ENCODE measurements at places on chromosomes 4 and X.

DNA sequence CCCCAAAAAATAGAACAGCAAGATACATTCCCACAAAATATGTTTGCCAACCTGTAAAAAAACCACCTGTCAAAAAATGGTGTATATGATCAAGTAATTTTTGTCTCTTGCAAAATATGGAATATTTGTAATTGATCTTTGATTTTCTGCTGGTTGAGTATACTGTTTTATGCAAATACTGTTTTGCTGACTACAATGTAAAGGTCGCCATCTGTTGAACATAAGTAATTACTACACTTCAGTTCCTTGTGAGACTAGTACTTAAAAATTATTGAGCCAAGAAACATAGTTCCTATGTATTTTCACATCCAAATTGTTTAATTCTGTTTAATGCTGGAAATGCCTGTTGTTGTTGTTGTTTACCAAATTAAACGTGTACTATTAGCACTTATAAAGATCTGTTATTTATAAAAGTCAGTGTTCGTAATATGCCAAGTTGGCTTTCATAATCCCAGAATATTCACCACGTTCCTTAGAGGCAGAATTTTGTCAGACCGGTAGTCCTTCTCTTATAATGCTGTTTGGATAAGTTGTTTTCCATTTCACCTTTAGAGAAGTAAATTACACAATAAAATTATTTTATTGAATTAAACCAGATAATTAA is 144.2 kb downstream of the PDLIM5 start:
- no peak for DNase-seq

DNA sequence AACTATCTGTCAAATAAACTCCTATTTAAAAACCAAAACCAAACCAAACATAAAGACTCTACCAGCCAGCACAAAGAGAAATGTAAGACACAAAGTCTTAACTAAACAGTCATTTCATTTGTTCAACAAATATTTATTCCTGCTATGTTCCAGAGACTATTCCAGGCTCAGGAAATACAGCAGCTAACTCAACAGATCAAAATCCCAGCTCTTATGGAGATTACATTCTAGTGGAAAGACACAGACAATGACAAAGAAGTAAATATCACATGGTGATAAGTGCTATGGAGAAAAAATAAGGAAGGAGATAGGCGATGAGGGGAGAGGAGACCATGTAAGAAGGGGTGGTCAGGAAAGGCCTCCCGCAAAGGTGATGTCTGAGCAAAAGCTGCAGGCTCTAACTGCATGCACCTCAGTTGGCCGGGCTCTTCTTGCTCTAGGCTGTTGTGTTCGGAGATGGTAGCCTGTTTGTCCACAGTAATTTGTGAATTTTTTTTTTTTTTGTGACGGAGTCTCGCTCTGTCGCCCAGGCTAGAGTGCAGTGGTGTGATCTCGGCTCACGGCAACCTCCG is 15.1 kb downstream of the PPEF1 start:
- DNase-seq = no peak

GRCh38 chr4:42720533-42720932 is 63.6 kb upstream of the ATP8A1 start:
- no peak for DNase-seq

GRCh38 chrX:76918033-76918432 is 490.5 kb downstream of the MAGEE1 start:
- DNase-seq = no peak

GRCh38 chrX:44844204-44844603 is 383 bp downstream of the DUSP21 start:
- DNase-seq = no peak

- no peak for DNase-seq
Measured at GRCh38 chr4:182063651-182064050, 179.6 kb upstream of the TENM3 start.

- no peak for DNase-seq
Measured at GRCh38 chr4:170008801-170009200, 17.4 kb downstream of the MFAP3L start.

GRCh38 chrX:26613956-26614355 is 398.0 kb downstream of the MAGEB5 start:
- no peak for DNase-seq

DNA sequence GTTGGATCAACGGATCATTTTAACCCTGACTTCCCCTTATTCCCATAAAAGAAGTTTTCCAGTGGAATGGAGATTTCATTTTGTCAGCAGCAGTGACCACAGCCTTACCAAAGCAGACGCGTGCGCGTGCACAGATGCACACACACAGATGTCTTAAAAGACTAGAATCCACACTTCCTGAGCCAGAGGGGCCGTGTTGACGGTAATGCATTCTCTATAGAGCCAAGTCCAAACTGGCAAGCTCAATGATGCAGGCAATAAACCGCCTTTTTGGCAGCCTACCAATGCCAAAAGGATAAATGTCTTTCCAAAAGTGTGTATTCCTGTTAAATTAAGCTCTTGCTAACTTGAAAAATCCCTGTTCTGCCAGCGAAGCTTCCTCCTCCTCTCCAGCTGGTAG is 18.8 kb upstream of the CLDN34 start:
- no peak for DNase-seq

GRCh38 chr4:149398993-149399392 is 416.6 kb downstream of the IQCM start:
- DNase-seq = no peak

DNA sequence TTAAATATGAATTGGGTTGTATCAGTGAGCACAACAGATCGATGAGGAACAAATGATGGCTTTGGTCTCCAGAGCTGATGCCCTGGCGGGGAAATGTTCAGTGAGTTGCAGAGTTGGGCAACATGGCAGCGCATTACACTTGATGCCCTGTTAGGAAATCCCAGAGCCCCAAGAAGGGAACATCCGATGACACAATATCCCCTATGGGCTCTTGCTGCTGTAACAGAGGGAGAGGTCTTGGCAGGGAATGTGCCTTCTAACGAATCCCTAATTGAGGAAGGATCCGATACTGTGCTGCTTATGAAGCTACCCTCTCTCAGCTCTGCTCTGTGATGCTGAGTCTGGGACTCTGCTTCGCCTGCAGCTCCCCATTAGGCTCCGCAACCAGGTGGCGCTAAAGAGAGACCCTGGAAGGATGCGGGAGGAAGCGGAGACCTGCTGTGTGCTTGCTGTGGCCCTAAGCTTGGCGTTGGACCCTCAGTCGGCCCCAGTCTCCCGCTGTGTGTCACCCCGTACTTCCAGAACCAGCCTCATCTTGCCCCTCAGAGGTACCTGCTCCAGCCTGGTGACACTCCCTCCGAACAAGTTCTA is 38.9 kb downstream of the PDHA1 start:
- DNase-seq = peak; percentile 1

DNA sequence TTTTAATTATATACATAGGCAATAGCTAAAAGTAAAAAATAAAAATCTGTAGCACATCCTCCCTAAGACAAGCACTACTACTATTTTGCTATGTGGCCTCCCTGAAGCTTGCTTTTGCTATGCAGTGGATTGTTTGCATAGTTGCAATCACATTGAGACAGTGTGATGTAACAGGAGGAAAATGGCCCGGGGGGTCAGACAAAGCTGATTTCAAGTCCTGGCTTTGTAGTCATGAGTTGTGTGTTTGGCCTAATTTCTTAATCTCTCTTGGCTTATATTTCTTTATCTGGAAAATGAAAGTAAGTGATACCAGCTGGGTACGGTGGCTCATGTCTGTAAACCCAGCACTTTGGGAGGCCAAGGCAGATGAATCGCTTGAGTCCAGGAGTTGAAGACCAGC is 166.6 kb downstream of the LHFPL1 start:
- DNase-seq = no peak

DNA sequence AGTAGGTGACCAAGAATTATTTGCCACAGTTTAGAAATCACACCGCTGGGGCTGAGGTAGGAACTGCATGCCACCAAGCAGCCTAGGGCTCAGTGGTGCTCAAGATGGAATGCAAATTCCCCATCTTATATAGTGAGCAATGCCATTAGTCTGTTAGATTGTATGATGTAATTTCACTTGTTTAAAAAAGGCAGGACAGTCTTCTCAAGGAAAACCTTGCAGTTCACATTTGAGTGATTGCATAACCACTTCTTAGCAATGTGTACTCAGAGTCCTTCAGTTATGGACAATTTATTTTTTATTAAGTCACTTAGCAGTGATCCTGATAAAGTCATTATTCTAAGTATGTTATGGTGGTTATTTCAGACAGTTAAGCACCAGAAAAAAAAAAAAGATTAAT is 142.9 kb upstream of the SFRP2 start:
- DNase-seq = no peak

DNA sequence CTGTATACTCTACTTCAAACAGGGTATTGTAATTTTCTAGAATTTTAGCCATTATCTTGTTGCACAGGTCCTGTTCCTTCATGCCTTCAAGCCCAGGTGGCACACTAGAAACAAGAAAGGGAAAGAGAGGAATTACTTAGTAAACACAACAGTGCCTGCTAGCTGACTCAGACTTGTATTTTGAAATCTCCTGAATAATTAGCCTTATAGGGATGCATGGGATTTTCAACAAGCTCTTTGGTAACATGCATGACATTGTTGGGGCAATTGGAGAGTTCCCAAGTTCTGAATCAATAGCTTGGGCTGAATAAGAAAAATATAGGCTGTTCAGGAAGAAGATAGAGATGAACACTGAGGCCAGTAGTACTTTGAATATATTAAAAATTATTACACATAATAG is 118.8 kb downstream of the FAM13A start:
- no peak for DNase-seq

DNA sequence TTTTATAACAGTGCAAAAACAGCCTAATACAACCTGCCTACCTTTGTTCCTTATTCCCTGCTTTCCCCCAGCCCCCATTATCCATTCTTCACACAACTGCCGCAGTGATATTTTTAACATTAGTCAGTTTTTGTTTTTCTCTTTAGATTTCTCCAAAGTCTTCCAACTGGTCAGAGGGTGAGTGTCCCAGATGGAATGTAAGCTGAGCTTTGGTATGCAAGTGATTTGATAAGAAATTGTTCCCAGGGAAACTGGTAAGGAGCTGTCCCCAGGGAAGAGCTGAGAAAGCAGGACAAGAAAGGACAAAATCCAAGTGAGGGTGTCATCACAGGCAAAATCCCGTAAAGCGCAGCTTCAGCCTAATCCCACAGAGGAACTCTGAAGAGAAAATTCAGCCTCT is 475.5 kb upstream of the ADGRL3 start:
- no peak for DNase-seq

DNA sequence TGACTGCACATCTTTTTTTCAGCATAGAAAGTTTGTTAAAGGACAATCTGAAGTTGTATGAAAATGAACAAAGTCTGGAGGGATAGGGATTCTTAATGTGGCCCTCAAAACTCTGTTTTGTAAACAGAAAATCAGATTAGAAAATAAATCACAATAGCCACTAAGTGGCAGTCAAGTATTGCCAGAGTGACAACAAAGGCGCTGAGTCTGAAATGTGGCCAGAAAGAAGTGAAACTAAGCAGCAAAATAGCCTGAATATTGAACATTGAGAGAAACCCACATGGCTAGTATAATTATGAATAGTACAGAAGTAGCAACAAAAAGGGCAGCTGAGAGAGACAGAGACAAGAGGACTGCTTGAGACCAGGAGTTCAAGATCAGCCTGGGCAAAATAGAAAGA is 81.1 kb upstream of the CT45A1 start:
- no peak for DNase-seq

GRCh38 chr4:118834960-118835569 is 861 bp downstream of the SEC24D start:
- peak; percentile 48 for DNase-seq

Measured in bone marrow (tissue), 2 donors.